Germinal center (tissue), 1 donor: ENCODE measurements at places on chromosomes 1 and 21.

DNA sequence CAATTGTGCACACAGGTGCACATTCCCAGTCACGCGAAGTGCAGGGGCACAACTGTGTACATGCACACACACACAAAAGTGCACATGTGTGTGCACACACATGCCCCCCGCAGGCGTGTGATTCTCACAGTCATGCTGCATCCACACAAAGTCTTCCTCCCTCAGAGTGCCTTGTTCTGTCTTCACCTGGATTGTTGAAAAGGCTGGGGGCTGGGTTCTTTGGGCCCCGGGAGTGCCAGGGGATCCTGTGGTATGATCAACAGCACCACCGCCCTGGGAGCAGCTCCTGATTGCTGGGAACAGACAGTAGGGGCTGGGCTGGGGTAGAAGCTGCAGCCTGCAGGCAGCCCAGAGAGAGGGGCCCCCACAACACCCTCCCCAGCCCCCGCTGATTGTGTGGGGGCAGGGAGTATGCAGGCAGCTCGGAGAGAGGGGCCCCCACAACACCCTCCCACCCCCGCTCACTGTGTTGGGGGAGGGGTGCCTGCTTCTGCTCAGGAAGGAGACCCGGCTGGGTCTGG is 3.4 kb downstream of the COL18A1 start:
- no peak for DNase-seq

DNA sequence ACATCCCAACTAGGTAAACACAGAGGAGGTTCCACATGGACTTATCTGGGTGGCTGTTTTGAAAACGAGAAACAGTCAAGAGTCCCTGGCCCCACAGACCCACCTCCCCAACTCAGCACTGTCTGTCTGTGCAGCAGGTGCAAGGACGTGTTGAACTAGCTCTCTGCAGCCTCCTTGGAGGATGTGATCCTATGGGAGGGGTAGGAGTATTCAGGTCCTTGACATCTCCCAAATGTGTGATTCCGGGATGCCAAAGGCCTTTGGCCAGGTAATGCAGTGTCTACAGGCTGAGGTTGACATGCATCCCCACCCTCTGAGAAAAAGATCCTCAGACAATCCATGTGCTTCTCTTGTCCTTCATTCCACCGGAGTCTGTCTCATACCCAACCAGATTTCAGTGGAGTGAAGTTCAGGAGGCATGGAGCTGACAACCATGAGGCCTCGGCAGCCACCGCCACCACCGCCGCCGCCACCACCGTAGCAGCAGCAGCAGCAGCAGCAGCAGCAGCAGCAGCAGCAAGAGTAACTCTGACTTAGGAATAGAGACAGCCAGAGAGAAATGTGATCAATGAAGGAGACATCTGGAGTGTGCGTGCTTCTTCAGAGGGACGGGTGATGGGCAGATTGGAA is 151.6 kb upstream of the CAMK1G start:
- no peak for DNase-seq

GRCh38 chr1:220307607-220308006 is 35.4 kb upstream of the RAB3GAP2 start:
- DNase-seq: no peak

DNA sequence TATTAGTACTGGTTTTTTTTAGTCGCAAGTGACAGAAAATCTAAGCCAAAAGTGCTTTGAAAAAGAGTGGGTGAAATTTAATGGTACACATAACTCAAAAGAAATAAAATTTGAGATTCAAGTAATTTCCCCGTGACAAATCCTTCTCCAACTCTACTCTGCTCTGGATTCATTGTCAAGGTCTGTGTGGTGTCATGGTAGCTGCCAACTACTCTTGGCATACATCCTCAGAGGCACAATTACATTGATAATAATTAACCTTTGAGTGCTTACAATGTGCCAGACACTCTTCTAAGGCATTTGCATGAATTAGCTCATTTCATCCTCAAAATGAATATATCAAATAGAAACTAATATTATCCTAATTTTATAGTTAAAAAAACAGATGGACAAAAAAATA is 1153.9 kb upstream of the NCAM2 start:
- no peak for DNase-seq

GRCh38 chr1:90711696-90712095 is 5.4 kb downstream of the BARHL2 start:
- no peak for DNase-seq

GRCh38 chr1:65105596-65105995 is 42.4 kb upstream of the AK4 start:
- DNase-seq: no peak

GRCh38 chr1:218537122-218537913 is 192.2 kb downstream of the TGFB2 start:
- DNase-seq: no peak
